ENCODE measurements at places on chromosomes 2 and 18.

- DNase-seq: no peak
Observed at GRCh38 chr2:5834501-5834900, 142.3 kb downstream of the SOX11 start.

DNA sequence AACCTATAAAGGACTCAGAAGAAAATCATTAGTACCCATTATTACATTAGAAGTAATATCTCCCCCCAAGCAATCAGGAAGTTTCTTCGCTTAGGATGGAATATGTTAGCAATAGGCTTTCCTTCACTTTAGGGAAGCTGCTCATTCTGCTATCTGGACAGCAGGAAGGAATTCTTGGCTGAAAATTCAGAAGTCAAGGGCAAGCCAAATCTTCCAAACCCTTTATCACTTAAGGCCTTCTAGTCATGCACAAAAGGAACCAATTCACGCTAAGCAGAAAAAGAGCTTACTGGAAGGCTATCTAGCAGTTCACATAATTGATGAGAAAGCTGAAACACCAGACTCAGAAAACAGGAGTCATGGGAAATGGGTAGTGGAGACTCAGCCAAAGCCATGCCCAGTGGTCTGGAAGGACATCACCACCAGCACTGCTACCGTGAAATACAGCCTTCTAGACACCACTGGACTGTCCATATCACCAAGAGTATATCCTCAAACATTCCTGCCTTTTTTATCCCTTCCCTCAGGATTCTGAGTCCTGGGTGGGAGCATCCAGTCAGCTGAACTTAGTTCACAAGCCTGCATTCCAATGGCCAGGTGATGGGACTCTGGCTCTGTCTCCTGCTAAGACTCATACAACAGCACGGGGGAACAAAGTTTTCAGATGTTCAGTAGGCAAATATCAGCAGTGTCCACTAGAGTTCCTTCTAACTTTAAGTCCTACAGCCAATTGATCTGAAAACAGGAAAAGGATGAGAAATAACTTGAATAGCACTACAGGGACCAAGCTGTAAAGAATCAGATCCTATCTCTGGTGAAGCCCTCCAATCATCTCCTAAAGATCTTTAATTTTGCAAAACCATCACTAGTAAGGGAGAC lies 14.8 kb upstream of the ADAM17 start:
- DNase-seq: no peak

GRCh38 chr2:106314444-106314843 lies 120.3 kb upstream of the UXS1 start:
- no peak for DNase-seq

- no peak for DNase-seq
Observed at GRCh38 chr18:64332835-64333234, 183.9 kb upstream of the LINC00305 start.

DNA sequence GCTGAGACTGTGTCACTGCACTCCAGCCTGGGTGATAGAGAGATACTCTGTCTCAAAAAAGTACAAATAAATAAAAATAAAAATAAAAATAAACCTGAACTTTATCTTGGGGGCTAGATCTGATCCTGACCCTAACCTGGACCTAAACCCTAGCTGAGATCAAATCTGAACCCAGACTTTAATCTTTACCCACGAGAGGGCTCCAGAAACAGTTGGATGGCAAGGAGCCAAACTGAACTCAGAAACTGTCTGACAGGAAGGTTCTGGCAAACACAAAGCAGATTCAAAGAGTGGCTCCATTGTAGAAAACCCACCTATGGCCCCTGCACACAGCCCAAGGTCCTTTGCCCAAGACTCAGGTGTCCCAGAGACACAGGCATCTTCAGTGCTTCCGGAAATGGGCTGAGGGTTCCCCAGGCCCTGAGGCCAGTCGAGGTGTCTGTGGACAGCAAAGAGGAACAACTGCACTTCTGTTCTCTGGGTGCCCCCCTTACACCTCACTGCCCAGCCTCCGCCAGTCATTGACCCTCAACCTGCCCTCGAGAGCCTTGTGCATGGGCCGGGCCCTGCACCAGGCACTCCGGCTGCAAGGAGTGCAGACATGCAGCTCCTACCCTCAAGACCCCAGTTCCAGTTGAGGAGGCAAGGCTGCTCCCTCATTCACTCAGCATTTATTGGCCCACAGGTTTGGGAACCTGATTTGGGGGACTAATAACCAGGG lies 95.2 kb downstream of the TFCP2L1 start:
- DNase-seq: no peak
